NCI-H2081 treated with DMSO at 0.1 percent for 48 hours (cell line): ENCODE measurements at places on chromosomes 2 and 18.

- DNase-seq, result no peak
These were observed 75.7 kb downstream of the POU3F3 start for GRCh38 chr2:104929663-104930062.

- no peak for DNase-seq
These were observed 182.0 kb upstream of the RND3 start for GRCh38 chr2:150669492-150669891.

GRCh38 chr2:74583504-74583903 lies 29.0 kb downstream of the DOK1 start:
- DNase-seq, result no peak

- no peak for DNase-seq
These were observed 34.2 kb downstream of the PLCL1 start for GRCh38 chr2:197838579-197838978.

DNA sequence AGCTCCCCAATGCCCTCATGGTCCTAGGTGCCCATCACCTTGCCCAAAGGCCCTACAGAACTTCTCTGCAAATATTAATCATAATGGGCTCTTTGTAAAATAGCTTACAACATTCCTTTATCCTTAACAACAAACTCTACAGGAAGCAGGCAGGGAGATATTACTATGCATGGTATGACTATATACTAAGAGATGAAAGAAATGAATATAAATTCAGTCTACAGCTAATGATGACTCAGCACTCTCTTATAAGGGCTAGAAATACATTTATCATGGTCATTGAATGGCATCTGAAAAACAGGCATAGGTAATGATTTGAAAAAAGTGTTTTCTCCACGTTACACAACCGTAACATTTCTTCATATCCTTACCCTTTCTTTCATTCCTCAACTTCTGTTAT lies 254.8 kb upstream of the DSEL start:
- no peak for DNase-seq

GRCh38 chr2:128605931-128606330 lies 287.3 kb upstream of the HS6ST1 start:
- no peak for DNase-seq
